Naive thymus-derived CD8-positive, alpha-beta T cell (primary cell): ENCODE measurements at places on chromosomes 2 and 18.

DNA sequence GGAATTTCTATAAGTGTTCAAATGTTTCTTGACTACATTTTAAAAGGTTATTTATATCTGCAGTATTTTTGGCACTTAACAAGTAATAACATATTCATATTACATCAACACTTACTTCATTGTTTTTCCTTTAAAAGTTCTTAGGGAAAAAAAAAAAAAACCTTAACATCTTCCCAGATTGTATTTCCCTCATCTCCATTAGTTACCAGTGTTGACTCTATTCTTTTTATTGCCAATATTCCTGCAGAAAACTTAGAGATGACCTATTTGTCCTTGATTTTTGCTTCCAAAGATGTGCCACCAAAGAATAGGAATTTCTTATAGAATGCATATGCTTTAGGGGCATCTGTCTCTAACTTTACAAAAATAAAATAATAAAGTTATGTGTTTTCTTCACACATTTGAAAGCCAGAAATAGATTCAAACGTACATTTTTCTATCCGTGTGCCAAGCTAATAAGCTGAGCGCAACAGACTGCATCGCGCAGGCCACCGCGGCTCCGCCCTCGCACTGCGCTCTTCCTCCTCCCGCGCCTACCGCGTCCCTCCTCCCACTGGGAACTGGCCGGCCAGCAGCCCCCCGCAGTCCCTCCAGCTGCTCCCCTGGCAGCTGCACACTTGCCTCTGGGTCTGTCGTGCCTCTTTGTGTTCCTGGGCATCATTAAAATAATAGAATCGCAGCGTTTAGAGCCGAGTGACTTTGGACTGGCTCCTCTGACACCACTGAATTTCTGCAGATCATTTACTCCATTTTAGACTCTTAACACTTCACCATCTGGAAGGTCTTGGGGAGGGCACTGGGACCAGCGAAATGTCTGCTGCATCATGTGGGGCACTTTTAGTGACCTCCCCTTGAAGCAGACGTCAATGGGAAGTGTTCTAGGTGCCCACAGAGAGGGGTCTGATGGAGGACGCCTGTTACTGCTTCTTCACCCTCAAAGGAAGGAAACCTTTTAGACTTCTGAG lies 21.2 kb upstream of the NAB1 start:
- peak; percentile 63 for DNase-seq

DNA sequence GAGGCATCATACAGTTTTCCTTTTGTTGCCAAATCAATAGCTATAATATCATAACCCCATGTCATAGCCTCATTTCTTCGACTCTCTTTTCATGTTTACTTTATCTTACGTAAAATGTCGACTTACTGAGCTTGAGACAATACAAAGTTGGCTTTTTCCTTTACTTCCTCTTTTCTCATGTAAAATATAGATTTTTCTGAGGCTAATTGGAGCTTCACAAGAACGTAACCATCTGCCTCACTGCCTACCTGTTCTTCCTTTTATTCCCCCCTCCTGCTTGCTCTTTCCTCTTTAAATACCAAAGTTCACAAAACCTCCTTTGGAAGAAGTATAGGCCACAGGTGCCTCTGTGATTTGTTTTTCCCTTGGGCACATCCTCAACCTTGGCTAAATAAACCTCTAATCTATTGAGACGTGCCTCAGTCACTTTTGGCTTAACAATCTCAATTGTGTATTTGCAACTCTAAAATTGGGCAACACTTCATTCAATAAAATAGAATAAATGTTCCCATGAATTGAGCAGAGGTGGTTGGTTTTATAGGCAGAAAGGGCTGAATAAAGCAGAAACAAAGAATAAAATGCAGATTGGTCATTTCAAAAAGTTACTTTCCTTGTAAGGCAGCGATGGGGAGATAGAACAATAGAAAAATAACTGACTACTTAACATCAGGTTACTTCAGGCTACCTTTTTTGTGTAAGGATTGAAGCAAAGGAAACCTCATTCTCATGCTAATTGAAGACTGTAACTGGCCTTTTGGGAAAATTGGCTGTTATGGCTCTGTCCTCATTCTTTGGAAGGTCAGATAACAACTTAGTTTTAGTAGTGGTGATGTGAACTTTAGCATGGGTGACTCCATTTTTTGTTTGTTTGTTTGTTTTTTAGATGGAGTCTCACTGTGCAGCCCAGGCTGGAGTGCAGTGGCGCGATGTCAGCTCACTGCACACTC lies 21.3 kb downstream of the COMMD1 start:
- no peak for DNase-seq

DNA sequence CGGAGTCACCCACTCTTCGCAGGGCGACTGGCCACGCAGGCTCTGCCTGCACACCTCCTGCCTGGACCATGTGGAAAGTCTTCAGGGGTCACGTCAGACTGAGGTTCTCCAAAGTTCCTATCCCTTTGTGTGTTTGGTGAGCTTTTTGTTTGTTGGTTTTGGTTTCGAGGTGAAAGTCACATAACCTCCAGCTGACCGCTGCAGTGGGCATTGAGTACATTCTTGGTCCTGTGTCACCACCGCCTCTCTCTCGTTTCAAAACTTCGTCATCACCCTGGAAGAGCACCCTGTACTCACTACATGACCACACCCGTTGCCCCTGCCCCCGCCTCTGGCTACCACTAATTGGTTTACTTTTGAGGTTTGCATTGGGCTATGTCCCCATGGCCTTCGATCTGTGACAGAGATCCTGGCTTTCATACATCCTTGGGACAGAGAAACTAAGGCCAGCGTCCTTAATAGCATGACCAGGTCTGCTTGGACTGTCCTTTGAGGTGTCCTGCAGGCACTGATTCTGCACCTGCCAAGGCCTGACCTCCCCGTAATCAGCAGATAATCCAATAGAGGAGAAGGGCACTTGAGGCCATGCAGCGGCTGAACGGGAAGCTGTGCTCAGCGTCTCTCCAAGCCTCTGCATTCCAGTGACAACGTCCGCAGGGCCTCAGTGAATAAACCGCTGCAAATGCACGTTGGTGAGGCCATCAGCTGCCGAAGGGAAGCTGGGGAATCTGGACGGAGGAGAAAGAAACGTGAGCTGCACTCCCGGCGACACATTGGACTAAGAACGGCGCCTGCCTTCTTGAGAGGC lies 46.8 kb downstream of the SH3BP4 start:
- no peak for DNase-seq

GRCh38 chr18:6203791-6204190 lies 210.9 kb downstream of the L3MBTL4 start:
- DNase-seq, result no peak

GRCh38 chr2:190551928-190552327 lies 17.4 kb upstream of the NEMP2 start:
- DNase-seq, result no peak

GRCh38 chr2:145931781-145932395 lies 1412.0 kb upstream of the ZEB2 start:
- DNase-seq, result no peak

GRCh38 chr18:24683925-24684324 lies 223.5 kb downstream of the HRH4 start:
- DNase-seq, result no peak
